Caudate nucleus (tissue), 63 donors: ENCODE measurements at places on chromosomes 7 and 10.

GRCh38 chr7:90552521-90552920 lies 43.6 kb upstream of the CDK14 start:
- DNase-seq = no peak

DNA sequence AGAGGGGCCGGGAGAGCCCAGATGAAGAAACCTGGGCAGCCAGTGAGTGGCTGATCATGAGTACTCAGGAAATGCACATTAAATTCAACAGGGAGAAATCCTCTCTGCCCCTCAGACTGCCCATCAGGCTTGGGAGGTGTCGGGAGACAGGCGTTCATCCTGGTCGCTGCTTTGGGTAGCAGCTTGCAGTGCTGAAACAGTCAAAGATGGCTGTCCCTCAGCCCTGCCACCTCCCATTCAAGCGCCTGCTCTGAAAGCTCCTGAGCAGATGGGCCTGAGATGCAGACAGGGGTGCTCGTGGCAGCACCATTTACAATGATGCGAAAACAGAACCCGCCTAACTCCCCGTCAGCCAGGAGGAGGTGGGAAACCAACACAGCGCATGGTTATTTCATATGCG lies 3.6 kb upstream of the JAKMIP3 start:
- no peak for DNase-seq

- DNase-seq = no peak
Measured at GRCh38 chr7:129748356-129749109, 137.0 kb downstream of the NRF1 start.

GRCh38 chr10:21208666-21209316 lies 311.7 kb upstream of the NEBL start:
- no peak for DNase-seq

DNA sequence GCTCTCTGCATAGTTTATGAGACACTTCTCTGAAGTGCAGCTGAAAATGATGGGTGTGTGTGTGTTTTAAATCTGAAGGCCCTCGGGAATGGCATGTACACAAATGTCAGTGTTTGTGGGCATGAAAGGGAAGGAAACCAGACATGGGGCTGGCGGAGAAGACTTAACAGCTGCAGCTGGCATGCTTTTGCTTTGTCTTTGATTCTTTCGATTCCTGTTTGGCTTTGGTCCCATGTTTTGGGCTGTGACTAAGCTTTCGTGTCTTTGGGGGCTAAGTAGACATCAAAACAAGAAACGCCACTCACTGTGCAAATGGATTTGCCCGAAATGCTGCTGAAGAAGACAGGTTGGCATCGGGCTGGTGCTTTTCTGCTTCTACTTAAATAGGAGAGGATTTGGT lies 179.3 kb downstream of the PFKFB3 start:
- no peak for DNase-seq

- no peak for DNase-seq
Measured at GRCh38 chr10:114678820-114679219, 20.7 kb upstream of the ABLIM1 start.

DNA sequence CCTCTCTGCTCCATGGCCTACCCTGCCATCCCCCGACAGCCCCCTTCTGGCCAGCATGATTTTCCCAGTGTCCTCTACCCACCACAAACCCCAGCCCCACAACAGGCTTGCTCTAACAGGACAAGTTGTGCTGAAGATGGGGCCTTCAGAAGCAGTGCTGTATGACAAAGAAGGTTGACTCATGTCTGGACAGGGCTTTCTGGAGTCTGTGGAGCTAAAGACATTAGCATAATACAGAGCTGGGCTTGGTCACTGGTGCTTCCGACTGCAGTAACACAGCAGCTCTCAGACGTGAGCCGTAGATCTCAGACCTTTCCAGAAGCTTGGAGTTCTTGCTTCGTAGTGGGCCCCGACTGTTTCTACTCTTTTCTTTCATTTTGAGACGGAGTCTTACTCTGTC lies 100.5 kb downstream of the GTF2IRD1 start:
- DNase-seq = no peak

DNA sequence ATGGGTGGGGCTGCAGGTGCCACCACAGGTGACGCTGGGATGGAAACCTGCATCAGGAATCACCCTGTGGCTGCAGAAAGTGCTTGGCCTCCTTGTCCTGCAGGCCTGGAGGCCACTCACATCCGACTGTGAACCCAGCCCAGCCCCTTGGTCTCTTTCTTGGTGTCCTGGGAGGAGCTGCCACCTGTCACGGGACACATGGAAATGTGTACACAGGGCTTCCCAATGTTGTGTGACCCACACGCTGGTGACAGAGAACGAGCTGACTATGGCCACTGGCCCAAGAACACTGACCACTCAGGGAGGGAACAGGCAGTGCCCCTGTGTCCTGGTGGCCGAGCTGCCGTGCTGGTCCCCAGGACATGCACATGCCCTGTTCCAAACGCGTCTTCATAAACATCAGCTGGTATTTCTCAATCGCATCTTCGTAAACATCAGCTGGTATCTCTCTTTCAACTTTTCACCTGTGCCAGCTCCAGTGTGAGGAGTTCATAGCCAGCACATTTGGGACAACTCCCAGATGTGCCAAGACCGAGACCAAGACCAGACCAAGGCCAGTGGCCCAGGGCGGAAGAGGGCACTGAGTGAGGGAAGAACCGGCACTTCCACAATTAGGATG lies 57.9 kb upstream of the INPP5A start:
- DNase-seq = no peak

DNA sequence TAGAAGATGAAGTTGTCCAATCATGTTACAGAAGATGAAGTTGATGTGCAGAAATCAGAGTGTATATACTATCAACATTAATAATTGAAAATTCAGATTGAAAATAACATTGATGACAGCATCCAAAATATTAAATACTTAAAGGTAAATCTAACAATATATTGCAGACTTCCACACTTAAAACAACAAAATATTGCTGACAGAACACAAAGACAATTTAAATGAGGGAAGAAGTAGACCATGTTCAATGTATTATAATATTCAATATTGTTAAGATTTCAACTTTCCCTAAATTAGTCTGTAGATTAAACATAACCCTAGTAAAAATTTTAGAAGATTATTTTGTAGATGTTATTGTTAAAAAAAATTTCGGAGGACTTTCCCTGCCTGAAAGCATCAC lies 151.9 kb downstream of the PON1 start:
- DNase-seq = no peak

GRCh38 chr7:24469118-24469517 lies 104.1 kb upstream of the PALS2 start:
- DNase-seq = no peak

DNA sequence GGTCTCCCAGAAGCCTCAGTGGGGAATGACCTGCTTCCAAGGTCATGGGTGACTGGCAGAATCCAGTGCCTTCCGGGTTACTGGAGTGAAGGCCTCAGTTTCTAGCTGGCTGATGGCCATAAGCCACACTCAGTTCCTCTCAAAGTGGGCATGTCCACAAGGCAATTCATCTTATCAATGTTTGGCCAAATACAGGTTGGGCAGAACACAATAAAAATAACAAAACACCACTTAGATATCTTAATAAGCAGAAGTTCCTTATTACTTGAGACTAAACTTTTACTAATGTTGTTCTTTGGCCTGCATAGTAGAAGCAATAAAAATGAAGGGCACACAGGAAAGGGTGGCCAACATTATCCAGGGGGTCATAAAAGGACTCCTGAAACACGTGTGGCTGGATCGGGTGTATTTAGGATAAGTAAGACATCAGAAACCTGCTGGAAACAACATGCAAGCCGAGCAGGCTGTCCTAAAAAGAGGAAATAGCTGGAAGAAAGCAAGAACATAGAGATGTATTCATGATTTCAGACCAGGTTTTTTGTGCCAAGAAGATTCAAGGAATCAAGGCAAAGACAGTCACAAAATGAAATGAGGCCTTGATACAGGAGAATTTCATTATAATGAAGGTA lies 19.6 kb upstream of the AKR1C2 start:
- DNase-seq = no peak

GRCh38 chr10:112912410-112912928 lies 37.6 kb upstream of the TCF7L2 start:
- DNase-seq = no peak

- no peak for DNase-seq
Measured at GRCh38 chr7:1847260-1848001, 177.4 kb downstream of the ELFN1 start.

- no peak for DNase-seq
Measured at GRCh38 chr10:716821-717220, 27.4 kb upstream of the DIP2C start.

DNA sequence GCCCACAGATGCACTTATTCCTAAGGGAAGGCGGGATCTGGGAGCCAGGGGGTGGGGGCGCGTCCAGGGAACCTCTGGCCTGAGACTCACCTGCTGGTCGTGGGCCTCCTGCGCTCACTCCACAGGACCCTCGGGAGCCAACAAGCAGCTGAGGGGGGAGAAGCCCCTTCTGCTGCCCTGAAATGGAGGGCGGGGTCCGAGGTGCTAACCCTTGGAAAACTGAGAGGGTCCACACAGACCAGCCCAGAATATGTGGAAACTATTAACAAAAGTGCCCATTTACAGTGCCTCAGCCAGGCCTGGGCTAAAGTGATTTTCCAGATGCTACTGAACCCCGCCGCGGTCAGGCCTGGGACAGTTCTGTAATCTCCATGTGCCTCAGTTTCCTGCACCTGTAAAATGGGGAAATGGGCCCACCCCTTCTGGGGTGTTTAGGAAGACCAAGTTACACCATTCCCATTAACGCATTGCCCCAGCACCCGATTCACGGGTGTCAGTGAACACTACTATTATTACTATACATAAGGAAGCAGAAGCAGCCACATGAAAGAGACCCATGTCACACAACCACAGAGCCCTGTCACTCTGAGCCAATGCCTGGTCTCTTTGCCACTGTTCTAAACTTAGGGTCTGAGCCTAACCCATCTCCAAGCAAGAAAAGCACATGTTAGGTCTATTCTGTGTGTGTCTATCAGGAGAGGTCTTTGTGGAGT lies 630 bp upstream of the VSTM4 start:
- no peak for DNase-seq

DNA sequence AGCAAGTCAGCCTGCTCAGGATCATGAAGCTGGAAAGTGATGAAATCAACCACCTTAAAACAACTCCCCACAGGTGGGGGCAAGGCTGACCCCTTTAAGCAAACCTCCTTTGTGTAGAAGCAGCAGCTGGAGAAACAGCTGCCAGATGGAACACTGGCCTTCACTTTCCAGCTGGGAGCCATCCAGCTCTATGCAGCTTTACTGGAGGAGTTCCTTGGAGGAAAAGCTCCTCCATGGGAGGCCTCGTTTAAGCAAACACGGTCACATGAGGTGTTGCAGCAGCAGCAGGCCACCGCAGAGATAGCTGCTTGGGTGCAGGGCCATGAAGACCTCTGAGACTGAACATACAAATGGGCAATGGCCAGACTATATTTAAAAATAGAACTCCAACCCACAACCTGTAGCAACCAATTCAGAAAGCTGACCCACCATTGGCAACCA lies 13.0 kb upstream of the DLG5 start:
- no peak for DNase-seq

- no peak for DNase-seq
Measured at GRCh38 chr10:86360657-86361056, 5.9 kb downstream of the GRID1 start.
